ENCODE measurements at places on chromosomes 11 and 22.

DNA sequence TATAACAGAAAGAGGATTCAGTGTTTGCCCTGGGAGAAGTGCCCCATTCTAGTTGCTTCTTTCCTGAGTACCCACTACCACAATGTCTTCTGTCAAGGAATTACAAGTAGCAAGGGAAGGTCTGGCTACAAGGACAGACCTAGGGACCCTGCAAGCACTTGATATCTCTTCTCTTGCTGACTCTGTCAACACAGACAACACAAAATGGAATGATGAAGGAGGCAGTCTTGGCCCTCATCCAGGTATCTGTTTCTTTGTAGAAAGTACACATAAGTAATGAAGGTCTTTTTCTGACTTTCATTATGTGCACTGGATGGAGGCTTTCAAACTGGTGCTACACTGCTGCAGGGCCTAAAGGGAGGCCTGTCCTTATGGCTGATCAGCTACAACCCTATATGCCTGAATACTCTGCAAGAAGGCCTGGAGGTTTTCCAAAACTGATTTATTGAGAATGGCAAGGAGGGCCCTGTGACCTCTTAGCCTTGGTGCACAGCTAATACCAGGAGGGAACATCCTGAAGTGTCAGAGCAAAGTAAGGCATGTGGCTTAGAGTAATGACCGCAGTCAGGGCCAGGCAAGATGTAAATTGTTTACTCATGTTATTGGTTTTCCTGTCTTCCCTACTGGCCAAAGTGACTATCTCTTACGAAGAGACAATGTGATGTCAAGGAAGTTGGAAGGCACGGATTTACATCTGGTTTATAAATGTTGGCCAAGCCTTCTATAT, 31.2 kb downstream of the GAB2 start:
- DNase-seq, result no peak

GRCh38 chr22:36417281-36417686, 29.5 kb upstream of the MYH9 start:
- DNase-seq, result no peak

GRCh38 chr11:14578541-14578956, 58.4 kb upstream of the PSMA1 start:
- DNase-seq, result no peak

- DNase-seq, result peak; percentile 58
These were observed 737 bp downstream of the BCL2L13 start for GRCh38 chr22:17639247-17639741.

DNA sequence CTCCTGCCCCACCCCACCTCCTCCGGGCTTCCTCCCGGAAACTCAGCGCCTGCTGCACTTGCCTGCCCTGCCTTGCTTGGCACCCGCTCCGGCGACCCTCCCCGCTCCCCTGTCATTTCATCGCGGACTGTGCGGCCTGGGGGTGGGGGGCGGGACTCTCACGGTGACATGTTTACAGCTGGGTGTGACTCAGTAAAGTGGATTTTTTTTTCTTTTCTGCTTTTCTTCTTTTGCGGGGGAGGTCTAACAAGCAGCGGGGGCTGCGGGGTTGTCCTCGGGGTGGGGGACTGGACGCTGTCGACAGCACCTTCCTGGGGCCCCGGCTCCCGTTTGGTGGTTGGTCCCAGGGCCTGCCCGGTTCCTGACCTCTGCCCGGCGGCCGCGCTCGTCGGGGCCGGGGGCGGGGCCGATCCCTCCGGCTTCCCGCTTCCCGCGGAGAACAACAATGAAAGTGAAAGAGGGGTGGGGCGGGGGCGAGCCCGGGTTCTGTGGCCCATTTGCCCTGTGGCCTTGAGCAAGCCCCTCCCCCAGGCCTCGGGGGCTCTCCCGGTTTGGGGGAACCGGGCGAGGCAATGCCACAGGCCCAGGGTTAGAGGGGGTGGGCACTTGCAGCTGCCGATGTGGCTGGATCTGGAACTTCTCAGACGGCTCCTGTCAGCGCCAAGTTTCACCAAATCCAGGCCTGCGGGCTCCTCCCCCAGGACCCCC, 975 bp upstream of the MDK start:
- peak; percentile 71 for DNase-seq

GRCh38 chr22:25848954-25849353, 107.0 kb downstream of the MYO18B start:
- no peak for DNase-seq

- no peak for DNase-seq
These were observed 45.3 kb downstream of the ZBTB44 start for GRCh38 chr11:130269326-130269943.

DNA sequence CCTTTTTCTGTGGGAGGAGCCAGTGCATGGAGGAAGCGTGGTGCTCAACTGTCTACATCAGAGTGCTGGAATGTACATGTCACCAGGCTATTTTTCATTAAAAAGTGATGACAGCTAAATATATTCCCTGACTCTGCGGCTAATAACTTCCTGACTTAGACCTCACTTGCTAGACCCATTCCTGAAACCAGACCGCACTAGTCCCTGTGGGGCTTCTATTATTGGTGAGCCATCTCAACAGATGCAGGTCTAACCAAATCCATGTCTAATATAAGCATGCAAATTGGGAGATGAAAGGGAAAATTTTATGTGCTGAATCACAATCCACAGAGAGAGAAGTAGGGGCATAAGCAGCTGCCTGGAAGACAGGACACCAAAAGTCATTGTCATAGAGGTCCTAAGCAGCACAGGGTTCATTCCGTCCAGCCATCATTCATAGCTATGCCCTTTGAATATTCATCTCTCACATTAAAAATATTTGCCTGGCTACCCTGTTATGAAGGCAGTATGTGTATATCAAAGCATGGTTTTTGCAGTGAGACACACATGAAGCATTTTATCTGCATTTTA, 110.9 kb upstream of the BLID start:
- DNase-seq, result no peak

GRCh38 chr11:87739766-87740165, 435.5 kb downstream of the RAB38 start:
- no peak for DNase-seq

GRCh38 chr22:42780070-42780540, 59.4 kb upstream of the A4GALT start:
- DNase-seq, result peak; percentile 77

DNA sequence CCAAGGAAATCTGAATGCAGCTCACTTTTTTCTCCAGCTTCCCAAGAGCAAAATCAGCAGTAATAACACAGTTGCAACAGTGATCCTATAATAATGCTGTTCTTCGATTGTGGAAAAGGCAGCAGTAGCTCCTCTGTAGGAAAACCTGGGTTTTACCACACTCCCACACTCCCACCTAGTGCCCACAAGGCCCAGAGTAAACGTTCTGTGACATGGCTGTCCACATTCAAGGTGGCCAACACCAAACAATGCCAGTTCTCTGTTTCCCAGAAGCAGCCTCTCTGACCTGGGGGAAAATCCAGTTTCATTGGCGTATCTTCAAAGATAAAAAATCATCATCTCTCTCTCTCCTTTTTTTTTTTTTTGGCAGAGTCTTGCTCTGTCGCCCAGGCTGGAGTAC, 40.2 kb downstream of the WT1 start:
- no peak for DNase-seq

- no peak for DNase-seq
These were observed 11.9 kb downstream of the C11orf21 start for GRCh38 chr11:2289859-2290258.

DNA sequence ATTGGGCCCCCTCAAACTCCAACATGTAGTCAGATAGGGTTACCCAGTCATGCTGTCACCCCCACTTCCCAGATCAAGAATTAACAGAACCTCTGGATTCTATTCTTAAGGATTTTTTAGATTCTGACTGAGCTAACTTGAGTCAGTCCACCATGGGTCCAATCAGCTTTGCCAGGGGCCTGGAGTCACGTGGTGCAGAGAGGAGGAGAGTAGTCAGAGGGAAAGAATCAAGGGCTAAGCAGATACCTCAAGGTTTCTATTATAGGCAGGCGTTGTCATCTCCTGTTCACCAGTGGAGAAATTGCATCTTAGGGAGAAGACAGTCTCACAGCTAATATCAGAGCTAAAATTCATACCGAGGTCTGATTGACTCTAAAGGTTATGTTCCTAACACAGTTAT, 28.2 kb downstream of the FZD4 start:
- DNase-seq, result no peak

DNA sequence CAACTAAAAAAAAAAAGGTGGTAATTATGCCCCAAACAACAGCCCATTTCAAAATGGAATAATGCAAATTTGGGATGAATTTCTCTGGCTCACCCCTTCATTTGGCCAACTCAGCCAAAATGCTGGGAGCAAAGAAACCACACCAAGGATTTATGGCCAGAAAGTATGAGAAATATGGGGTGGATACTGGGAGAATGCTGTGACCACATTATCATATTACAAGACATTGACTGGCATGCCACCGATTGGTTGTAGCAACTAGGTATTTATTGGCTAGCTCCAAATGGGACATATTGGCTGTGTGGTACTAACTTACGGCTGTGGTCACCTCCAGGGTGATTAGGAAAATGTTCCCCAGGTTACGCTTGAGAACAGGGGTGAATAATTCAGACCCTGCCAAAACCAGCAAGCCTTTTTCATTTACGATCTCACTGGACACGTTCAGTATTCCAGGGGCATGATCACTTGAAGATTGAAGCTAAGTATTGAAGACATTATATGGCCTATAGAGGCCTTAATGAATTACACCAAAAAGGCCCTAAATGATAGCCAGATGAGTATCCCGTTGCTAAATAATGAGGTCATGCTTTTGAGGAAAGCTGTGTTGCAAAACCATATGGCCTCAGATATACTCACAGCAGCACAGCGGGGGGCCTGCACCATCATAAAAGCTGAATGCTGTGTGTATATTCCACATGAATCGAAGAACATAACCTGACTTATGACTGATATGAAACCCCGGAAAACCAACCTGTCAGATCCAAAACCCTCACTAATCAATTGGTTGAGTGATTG, 3.8 kb upstream of the FDX1 start:
- DNase-seq, result no peak

- DNase-seq, result no peak
These were observed 99.6 kb downstream of the TIMP3 start for GRCh38 chr22:32900886-32901635.

GRCh38 chr22:37406441-37407235, 20.6 kb downstream of the ELFN2 start:
- DNase-seq, result no peak

DNA sequence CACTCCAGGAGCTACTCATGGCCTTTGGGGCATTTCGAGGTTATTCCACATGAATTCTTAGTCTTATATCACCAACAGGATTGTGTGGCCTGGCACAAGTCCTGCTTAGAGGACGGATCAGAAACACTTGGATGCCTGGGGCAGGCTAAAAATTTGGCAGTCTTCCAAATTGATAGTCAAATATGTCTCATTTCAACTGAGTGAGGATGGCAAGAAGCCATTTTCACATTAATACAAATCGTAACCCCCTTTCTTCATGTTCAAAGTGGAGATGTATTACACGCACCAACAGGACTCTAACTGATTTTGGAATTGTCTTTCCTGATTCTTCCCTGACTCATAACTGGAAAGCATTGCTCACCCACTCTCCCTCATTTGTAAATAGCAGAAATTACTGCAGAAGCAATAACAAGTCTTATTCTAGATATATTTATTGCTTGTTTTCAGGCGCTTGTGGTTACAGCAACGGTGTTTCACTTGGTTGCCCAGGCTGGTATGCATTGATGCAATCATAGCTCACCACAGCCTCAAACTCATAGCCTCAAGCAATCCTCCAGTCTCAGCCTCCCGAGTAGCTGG, 10.3 kb upstream of the CCDC86 start:
- DNase-seq, result no peak

- no peak for DNase-seq
These were observed 7.3 kb upstream of the TP53I11 start for GRCh38 chr11:44957776-44958564.

DNA sequence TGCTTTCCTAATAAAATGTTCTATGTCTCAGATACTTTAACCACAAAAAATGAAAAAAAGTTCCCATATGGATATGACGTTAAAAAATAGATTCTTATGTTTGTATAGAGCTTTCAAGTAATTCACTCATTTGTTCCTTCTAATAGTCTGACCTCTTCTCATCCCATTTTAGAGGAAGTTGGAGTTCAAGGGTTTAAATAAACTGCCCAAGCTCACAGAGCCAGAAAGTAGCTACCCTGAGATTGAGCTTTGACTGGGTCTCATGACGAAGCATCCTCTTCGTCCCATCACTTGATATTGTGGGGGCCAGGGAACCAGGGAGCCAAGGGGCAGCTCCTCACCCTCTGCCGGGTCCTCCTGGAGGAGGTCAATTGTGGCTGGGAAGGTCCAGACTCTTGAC, 116.3 kb downstream of the CCDC81 start:
- DNase-seq, result no peak

GRCh38 chr11:66080055-66080817, 10.2 kb downstream of the PACS1 start:
- no peak for DNase-seq

- DNase-seq, result no peak
These were observed 579 bp downstream of the TANGO2 start for GRCh38 chr22:20021196-20022181.

GRCh38 chr22:42408810-42409529, 23.2 kb downstream of the NFAM1 start:
- no peak for DNase-seq

- no peak for DNase-seq
These were observed 60.8 kb downstream of the ARHGAP32 start for GRCh38 chr11:129131316-129131715.

GRCh38 chr11:77212314-77213007, 84.4 kb downstream of the MYO7A start:
- no peak for DNase-seq

- no peak for DNase-seq
These were observed 10.9 kb downstream of the GSTP1 start for GRCh38 chr11:67594480-67594879.

DNA sequence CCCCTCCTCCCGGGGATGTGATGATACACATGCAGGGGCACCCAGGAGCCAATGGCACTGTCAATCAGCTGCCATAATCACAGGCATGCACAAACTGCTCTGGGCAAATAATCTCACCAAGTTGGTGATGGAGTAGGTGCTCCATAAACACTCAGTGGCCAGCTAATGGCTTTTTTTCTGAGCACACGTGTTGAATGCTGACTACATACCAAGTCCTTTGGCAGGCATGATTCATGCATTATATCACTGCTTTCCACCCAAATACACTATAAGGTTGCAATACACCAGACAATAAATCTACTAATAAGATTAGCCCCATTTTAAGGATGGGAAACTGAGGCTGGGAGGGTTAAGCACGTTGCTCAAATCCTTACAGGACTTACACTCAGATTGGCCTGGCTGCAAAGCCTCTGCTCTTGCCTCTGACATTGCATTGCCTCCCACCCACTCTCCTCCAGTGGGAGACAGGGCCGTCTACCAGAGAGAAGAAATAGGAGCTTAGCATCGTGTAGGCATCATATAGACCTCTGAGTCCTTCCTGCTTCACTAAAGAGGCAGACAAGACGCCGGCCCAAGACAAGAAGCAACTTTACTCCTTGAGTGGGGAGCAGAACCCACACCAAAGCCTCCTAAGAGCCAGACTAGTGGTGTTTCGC, 32.7 kb upstream of the ACCSL start:
- no peak for DNase-seq

GRCh38 chr11:8765294-8765693, 82.7 kb downstream of the RPL27A start:
- no peak for DNase-seq

DNA sequence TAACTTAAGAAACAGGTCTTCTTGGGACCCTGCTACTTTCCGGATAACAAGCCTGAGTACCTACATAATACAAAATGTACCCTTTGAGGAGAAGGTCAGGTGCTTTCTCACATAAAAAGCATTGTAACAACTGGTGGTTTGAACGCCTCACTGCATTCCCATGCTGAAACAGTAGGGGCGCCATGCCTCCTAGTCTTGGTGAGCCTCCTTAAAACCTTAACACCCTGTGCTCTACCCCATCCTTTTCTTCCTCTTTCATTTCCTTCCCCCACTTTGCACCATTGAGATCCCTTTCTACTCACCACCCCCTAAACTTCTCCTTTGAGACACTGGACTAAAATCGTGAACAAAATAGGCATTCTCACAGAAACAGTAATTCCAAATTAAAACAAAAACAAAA, 729.3 kb downstream of the NTM start:
- DNase-seq, result no peak

Data from right lung (tissue), 10 donors.